ENCODE measurements at places on chromosomes 2 and 18. TPM values are rescaled to one million over a fixed set of nuclear protein-coding genes. Genes with fewer than 3 reads are reported as not detected.

DNA sequence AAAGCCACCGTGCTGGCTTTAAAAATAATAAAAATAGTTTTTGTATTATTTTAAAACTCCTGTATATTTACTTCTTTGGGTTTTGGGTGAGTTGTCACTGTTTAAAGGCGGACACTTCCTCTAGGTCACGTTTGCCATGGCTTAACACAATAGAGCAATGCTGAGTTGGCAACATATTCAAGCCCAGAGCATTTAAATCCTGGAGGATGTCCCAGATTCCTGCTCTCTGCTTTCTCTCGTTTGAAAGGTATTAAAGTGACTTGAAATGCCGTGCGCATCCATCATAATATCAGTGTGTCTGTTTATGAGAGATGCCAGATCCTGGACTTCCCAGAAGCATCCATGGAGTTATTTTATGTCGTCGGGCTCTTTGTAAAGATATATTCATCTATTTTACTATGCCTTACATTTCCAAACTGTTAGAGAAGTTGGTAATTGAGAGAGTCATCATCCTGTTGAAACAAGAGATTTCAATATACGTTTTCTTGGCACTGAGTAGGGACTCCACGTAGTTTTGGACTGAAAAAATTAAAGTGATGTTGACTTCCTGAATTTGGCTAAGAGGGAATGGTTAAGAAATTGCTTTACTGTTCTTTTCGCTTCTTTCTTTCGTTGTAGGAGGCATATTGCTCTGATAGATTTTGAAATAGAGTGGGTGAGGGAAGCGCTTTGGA, 150.6 kb downstream of the ZNF236 start:
- DNase-seq: no peak

DNA sequence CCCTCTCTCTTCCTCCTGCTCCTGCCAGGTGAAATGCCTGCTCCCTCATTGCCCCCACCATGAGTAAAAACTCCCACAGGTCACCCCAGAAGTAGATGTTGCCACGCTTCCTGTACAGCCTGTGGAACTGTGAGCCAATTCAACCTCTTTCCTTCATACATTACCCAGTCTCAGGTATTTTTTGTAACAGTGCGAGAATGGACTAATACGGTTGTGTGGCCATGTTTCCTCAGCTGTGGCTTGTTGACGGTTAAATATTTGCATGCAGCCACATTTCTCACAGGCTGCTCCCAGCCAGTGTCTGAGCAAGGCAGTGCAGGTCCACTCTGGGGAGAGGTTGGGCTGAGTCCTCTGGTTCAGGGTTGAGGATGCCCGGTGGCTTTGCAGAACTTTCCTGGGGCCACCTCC, 27.8 kb upstream of the COPS8 start:
- no peak for DNase-seq

DNA sequence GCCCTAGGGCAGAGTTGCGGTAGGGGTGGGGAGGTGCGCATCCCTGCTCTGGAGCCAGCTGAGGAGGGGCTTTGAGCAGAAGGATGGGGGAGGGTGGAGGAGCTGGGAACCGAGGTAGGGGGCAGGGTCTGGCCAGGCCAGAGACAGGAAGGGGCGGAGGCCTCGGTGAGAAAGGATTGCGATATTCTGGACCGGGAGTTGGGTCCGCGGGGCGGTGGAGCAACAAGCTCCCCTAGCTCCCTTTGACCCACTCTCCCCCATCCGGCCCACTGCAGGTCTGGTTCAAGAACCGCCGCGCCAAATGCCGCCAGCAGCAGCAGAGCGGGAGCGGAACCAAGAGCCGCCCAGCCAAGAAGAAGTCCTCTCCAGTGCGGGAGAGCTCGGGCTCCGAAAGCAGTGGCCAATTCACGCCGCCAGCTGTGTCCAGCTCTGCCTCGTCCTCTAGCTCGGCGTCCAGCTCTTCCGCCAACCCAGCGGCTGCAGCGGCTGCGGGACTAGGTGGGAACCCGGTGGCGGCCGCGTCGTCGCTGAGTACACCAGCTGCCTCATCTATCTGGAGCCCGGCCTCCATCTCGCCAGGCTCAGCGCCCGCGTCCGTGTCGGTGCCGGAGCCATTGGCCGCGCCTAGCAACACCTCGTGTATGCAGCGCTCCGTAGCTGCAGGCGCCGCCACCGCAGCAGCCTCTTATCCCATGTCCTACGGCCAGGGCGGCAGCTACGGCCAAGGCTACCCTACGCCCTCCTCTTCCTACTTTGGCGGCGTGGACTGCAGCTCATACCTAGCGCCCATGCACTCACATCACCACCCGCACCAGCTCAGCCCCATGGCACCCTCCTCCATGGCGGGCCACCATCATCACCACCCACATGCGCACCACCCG, 4.8 kb downstream of the OTX1 start:
- DNase-seq: peak; percentile 58

DNA sequence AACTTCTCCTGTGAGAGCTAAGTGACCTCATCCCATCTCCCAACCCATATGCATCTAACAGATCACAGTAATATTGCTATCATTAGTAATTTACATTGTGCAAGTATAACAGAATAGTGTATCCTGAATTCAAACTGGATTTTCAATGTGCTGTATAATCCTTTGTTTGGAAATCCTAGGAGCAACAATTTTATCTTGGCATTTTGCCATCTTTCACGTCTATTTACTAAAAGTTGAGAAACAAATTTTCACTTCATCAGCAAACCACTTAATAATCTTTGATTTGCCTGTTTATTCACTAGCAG, 3.8 kb downstream of the HNRNPLL start:
- DNase-seq: peak; percentile 63

GRCh38 chr18:44770641-44771040, 90.0 kb downstream of the SETBP1 start:
- DNase-seq: no peak

DNA sequence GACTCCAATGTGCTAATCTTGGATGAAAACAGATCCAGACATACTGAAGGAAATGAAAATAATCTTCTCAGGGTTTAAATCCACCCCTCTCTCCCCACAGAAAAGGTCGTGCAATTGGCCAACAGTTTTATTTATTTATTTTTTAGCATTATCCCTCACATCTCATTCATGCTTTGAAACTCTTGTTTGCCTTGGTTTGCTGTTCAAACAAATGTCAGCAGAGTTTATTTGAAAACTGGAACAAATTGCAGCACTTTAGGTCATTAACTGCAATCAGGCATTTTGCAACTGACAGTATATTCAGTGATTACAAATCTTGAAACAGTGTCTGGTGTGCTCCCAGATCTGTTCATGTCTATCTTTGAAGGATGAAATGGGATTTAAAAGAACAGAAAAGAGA, 220.6 kb downstream of the SLC4A10 start:
- DNase-seq: no peak

- DNase-seq: peak; percentile 51
Measured at GRCh38 chr2:45674035-45674816, 22.8 kb downstream of the PRKCE start.

GRCh38 chr18:23528580-23529472, 25.5 kb downstream of the RMC1 start:
- peak; percentile 81 for DNase-seq

The CAVIN2 gene
- 2.8 TPM for total RNA-seq

DNA sequence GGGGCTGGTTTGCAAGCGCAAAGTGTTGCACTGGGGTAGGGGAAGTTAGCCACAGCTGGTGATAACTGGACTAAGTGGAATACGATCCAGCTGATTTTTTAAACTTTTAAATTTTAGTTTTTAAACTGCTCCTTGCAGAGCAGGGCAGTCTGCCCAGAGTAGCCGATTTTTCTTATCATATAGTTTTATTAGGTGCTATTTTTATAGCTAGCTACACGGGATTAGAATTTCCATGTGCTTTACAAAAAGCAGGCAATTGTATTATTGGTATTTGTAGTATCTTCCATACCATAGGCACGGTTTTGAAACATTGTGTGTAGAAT, 9.6 kb downstream of the CPLX4 start:
- no peak for DNase-seq

- DNase-seq: peak; percentile 35
Measured at GRCh38 chr2:41414486-41415230, 633.2 kb upstream of the PKDCC start.

GRCh38 chr18:56910237-56910636, 236.7 kb upstream of the BOD1L2 start:
- no peak for DNase-seq

The SLC4A5 gene
- total RNA-seq: 0.38 TPM

The CDH20 gene
- total RNA-seq: not detected

- no peak for DNase-seq
Measured at GRCh38 chr2:232886632-232887031, 16.6 kb downstream of the SNORC start.

DNA sequence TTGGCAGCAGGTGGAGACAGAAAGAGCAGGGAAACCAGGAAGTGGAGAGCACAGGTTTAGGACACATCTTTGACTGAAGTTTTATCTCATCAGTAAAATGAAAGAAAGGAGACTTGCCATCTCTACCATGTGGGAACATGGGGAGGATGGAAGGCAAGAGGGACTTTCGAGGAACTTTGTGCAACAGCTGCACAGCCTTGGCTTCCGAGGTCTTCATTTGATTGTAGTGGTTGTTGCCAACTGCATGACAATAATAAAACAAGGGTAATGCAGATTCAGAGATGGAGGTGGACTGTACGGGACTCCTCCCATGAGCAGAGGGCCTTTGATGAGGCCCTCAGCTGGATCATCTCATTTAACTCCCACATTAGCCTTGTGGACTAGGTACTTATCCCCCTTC, 49.3 kb upstream of the FZD7 start:
- no peak for DNase-seq

The GTF2A1L gene
- 0.13 TPM for total RNA-seq

DNA sequence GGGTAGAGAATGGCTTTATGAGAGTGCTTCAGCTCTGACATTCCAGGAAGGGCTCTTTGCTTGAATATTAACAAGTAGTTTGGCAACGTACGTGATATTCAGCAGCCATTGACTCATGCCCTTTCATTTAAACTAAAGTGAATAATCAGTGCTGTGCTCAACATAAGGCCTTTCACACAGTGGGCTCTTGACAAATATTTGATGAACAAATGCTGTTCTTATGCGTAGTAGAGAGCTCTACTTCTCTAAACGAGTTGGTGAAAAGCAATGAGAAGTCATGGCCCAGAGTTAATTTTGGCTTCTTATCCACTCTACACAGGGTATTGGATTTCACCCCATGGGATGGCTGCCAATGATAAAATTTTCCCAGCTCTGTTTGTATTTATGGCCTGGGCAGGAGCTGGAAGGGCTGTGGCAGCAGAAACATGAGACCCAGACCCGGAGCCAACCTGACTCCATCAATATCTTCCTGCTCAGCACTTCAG, 338.9 kb downstream of the CCDC85A start:
- peak; percentile 45 for DNase-seq

GRCh38 chr2:38509314-38509946, 93.3 kb downstream of the HNRNPLL start:
- peak; percentile 82 for DNase-seq

GRCh38 chr2:48699348-48699930, 56.1 kb downstream of the LHCGR start:
- DNase-seq: peak; percentile 88

The TRABD2A gene
- 5.7 TPM for total RNA-seq

DNA sequence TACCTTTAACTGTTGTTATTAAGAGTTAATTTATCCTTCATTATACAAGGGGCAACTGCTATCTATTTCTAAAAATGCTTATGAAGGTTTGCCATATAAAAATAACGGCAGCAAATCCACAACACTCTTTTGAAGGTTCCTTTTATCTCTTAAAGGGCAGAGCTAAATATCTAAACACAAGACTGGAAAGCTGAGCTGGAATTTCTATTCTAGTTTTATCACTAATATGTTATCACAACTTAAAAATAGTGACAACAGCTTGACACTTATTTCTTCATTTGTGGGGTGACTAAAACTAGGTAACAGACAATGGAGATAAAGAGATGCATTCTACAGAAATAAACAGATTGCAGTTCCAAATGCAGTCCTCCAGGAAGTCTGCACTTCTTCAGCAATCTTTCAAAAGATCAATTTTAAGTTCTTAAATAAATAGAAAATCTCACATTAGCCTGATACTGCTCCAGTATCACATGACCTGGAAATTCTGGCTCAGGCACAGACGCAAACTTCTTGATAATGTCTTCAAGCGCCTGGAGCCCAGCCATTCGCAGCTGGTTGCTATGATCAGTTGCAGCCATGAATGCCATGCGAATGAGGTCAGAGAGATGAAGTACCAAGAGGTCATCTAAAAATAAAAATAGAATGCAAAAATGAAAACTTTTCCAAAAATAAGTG, 54.0 kb upstream of the STRN start:
- peak; percentile 81 for DNase-seq

DNA sequence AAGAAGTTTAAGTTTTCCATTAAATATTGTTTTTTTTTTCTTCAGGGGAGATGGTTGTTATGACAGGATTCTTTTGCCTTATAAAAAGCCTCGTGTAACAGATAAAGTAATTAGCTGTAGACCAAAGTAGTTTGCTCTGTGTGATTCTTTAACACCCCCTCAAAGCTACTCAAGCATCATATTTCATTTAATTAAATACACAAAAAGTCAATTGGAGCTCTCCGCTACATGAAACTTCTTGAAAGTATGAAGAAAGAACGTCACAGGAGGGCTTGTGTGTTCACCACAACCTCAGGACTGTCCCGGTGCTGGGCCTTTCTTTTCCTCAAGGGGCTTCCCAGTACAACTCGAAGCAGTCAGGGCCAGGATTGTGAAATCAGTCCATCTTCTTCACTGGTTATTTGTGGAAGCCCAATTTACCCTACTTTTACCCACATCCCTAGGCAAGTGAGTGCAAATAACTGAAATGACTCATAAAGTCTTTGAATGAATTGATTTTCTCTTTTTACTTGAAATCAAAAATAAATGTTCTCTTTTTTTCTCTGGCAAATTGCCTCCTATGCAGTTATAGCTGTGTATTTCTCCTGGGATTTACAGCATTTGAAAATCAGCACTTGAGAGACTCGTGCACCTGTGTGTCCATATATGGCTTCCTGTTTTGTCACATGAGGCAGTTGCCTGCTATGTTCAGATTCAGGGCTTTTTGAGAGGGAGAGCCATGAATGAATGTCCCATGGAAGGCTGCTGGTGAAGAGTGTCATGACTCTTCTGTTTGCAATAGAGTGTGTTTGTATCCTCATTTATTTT, 48.6 kb downstream of the LINC00305 start:
- no peak for DNase-seq

DNA sequence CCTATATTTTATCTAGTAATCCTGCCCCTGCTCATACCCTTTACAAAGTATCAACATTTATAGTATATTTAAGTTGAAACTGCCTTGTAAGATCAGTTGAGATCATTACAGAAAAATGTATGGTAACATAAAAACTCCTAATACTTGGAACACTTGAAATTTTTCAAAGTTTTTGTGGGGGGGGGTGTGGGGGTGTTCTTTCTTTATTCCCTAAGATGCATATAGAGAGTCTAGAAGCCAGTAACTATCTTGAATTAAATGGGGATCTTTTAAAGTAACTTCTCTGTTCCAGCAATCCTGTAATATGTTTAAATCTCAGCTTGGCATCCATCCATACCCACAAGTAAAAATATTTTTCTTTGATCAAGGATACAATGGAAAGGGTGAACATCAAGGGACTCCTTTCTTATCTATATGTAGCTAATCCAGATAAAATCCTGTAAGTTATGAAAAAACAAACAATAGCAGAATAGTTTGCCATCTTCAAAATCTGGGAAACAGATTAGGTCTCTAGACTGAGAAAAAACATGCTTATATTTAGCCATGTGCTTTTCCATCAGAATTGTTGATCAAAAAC, 455.3 kb downstream of the MEIS1 start:
- DNase-seq: no peak
